ENCODE measurements at places on chromosomes 2 and 18.

- no peak for DNase-seq
These were observed 12.5 kb upstream of the NAB1 start for GRCh38 chr2:190636361-190636760.

DNA sequence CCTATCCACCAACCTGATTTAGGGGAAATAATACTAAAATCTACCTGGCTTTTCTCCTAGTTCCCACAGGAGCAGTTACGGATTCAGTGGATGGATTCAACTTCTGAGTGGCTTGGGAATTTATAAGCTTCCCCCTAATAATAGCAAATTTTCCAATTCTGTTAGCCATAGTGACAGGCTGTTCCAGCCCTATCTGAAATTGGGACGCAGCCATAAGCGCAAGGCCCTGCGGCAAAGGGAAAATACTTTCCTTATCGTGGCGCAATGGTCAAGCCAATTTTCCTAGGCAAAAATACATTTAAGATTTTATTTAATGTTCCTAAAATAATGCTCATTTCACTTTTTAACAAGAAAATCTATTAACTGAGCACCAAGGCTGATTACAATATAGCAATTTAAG, 49.7 kb downstream of the CDH2 start:
- no peak for DNase-seq

DNA sequence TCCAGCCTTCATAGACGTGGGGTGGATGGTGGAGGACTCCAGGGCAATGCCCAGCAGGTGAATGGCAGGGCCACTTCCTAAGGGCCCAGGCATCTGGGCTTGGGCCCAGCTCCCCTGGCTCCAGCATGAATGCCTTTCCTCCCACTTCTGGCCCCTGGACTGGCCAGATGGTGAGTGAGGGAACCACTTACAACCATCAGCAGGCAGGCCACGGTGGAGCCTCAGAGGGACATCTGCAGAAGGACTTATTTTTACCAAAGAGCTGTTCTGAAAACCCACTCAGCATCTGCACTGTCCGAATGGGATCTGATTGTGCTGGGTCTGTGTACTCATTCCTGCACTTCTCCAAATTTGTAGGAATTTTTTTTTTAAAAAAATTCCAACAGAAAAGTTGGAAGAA, 69.6 kb downstream of the SNTG2 start:
- no peak for DNase-seq

GRCh38 chr2:70192516-70192915, 1.7 kb upstream of the C2orf42 start:
- no peak for DNase-seq

DNA sequence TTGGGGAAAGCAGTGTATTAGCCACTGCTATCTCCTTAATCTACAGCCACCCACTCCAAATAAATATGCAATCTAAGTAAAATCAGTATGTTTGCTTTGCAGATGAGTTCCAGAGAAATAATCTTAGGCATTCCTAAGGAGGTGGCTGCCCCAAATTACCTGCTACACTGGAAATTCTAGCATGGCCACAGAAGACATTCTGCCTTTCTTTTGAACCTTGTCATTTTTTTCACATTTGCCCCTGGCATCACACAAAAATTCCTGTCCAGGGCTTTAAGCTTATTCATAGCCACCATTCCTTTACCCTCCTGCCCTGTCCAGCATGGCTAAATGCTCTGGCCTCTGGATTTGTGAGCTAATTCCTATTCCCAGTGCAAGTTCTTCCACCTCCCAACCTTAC, 36.8 kb upstream of the FAM124B start:
- DNase-seq: no peak

- DNase-seq: peak; percentile 54
These were observed 168.5 kb upstream of the SLC39A10 start for GRCh38 chr2:195488567-195488966.

- DNase-seq: no peak
These were observed 116.0 kb downstream of the ALPK2 start for GRCh38 chr18:58512648-58513588.

DNA sequence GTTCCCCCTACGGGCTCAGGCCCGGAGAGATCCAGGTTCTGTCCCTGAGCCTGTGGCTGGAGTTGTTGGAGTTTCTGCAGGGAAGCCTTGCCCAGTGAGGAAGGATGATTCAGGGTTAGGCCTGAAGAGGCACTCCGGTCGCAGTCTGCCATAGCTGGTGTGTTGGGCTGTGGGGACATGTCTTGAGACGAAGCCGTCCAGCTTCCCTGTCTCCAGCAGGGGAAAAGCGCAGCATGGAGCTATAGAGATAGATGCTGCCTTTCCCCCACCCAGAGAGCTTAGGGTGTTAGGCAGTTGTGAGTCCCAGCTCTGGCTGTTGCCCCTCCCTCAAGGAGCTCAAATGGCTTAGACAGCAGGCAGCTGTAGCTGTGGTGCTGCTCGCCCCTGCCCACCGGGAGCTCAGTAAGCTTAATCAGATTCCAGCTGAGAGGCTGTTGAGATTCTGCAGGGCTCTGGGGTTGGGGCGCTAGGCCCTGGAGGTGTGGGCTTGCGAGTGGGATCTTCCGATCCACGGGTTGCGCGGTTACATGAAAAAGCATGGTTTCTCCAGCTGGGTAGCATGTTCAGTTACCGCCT, 103.9 kb downstream of the PMAIP1 start:
- DNase-seq: no peak

- DNase-seq: no peak
These were observed 31.4 kb downstream of the COLEC11 start for GRCh38 chr2:3626118-3626811.

GRCh38 chr2:172095905-172096625, 6.6 kb downstream of the DLX2 start:
- DNase-seq: no peak

DNA sequence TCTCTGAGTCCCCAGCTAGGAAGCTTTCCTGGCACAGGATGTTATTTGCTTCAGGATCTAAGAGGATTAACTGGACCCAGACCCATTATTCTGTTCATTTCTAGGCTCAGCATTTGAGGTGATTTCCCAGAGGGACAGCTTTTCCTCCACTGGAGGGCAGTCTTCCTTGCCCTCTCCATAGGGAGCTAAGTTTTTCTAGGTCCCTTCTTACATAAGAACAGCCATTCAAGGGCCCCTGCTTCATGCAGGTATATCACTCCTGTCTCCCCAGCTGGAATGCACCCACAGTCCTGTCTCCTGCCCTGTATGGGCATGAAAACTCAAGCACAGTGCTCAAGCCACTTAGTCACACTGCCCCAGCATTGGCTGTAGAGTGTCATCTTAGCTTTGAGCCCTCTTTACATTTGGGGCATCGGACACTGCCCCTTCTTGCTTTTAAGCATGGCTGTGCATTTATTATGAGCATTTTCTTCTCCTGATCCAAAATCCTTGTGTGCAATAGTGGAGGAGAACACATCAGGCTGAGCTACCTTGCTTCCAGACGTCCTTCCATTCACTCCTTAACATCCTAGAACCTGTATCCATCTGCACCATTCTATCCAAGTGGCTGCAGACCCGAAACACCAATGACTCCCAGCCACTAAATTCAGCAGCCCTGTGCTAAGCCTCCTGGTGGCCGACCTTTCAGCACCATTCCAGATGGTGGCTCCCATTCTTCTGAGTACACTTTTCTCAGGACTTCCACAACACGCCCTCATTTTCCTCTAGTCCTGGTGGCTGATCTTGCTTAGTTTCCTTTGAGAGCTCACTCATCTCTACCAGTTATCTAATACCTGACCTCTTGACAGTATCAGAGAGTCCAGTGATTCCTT, 80.0 kb downstream of the COPS8 start:
- peak; percentile 18 for DNase-seq

DNA sequence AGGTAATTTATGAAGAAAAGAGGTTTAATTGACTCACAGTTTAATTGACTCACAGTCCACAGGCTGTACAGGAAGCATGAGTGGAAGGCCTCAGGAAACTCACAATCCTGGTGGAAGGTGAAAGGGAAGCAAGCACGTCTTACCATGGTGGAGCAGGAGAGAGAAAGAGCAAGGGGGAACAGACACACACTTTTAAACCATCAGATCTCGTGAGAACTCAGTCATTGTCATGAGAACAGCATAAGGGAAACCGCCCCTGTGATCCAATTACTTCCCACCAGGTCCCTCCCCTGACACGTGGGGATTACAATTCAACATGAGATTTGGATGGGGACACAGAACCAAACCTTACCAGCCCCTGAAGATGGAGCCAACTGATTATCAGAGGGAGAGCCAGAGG, 11.2 kb upstream of the PUM2 start:
- no peak for DNase-seq

GRCh38 chr2:166458674-166459073, 35.4 kb downstream of the SCN7A start:
- no peak for DNase-seq

- DNase-seq: no peak
These were observed 150.8 kb downstream of the PXDN start for GRCh38 chr2:1593371-1594122.

- DNase-seq: no peak
These were observed 1210.2 kb downstream of the DPP10 start for GRCh38 chr2:115652652-115653051.

DNA sequence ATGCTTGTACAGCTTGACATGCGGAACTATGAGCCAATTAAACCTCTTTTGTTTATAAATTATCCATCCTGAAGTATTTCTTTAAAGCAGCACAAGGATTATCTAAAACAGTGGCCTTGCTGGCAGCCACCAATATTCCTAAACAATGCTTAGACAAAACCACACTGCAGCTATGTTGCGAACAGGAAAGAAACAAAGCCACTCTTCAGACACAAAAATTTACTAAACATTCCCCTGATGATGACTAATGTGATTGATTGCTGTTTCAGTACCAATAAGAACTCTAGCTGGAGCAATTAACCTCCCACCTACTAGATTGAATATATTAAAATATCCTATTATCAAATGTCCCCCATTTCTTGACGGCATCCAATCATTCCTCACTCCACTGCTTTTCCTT, 325.8 kb upstream of the REG3G start:
- no peak for DNase-seq

GRCh38 chr2:42238644-42239288, 69.6 kb downstream of the EML4 start:
- peak; percentile 68 for DNase-seq

DNA sequence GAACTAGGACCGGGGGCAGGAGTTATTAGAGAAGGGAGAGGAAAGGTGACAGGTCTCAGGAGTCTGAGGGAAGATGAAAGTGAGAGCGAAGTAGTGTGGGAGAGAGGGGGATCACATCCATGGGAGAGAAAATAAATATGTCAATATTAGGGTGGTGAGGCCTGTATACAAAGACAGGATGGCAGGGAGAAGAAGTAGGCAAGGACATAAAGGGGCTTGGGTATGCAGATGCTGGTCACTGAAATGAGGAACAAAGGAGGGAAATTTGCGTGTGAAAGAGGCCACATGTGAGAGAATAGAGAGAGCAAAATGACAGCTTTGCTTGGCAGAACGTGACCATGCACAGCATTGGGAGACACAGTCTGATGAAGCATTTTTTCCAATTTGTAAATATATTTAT, 13.6 kb downstream of the METAP1D start:
- DNase-seq: peak; percentile 80

- no peak for DNase-seq
These were observed 47.4 kb upstream of the MTCL1 start for GRCh38 chr18:8657873-8658470.

DNA sequence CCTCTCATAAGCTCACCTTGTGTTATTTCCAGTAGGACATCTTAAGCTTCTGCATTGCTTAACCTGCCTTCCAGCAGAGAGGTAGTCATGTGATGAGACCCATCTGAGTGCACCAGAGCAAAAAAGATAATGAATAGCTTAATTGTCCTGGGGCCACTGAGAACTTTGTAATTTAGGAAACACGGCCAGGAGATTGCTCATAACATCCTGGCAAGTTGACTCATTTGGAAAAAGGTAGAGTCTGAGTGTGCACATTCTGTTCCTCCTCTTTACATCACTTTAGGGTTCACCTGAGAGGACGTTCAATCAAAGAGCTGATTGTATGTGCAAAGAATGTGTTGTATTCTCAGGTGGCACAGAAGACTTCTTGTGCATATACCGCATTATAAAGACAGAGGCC, 830.2 kb upstream of the SOX11 start:
- no peak for DNase-seq

- DNase-seq: no peak
These were observed 678 bp upstream of the FECH start for GRCh38 chr18:57587098-57587661.

DNA sequence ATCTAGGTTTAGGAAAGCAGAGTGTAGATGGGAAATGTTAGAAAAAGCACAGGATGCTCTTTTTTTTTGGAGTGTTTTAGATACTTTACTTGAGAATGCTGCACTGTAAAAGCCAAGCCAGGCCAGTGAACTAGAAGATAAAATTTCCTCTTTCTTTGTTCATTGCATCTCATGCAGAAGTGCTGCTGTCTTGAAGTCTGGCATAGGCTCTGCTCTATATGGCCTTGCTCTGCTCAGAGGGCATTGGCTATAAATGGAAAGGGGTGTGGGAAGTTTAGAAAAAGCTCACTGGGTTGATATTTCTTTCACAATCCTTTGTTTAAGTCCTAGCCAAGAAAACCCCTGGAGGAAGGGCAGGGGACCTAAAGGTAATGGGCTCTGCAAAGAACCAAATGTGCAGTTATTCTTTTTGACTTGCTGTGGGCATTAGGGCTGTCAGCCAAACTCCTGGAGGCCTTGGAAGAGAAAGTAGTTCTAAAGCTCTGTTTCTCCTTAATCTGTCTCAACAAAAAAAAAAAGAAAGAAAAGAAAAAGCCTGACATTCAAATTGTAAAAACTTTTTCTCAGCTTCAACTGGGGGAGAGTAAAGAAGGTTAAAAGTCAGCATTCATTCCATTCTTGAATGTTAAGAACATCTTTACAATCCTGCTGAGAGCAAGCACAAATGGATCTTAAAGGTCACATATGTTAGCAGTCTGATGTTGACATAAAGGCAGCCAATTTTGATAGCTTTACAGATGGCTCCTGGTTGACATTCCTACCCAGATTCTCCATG, 338.3 kb downstream of the GULP1 start:
- DNase-seq: no peak

GRCh38 chr2:53477517-53477916, 290.1 kb upstream of the CHAC2 start:
- DNase-seq: no peak

DNA sequence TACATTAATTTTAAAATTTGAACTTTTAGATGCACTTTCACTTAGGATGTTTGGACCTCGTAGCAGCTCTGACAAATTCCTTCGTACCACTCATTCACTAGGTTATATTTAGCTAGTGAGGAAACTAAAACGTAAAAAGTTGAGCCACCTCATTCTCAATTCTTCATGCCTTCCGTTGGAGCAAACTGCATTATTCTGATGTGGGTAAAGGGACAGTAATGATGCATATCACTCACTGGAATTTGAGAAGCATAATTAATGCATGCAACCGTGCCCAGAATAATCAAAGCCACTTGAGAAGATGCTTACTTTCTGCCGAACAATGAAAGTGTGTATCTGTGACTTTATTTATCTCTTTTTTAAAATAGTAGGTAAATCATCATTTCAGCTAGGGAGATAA, 2.2 kb downstream of the CNOT9 start:
- no peak for DNase-seq

- DNase-seq: no peak
These were observed 414.8 kb upstream of the RAB12 start for GRCh38 chr18:8194431-8194830.

GRCh38 chr2:156892467-156893281, 364.8 kb upstream of the GALNT5 start:
- peak; percentile 49 for DNase-seq

- DNase-seq: no peak
These were observed 43.6 kb downstream of the QPCT start for GRCh38 chr2:37388074-37388473.

GRCh38 chr18:38575648-38576047, 1010.0 kb upstream of the CELF4 start:
- no peak for DNase-seq
